NCI-H345 (cell line): ENCODE measurements at places on chromosomes 7 and 10.

- no peak for DNase-seq
Observed at GRCh38 chr10:127492607-127493250, 56.4 kb upstream of the NPS start.

DNA sequence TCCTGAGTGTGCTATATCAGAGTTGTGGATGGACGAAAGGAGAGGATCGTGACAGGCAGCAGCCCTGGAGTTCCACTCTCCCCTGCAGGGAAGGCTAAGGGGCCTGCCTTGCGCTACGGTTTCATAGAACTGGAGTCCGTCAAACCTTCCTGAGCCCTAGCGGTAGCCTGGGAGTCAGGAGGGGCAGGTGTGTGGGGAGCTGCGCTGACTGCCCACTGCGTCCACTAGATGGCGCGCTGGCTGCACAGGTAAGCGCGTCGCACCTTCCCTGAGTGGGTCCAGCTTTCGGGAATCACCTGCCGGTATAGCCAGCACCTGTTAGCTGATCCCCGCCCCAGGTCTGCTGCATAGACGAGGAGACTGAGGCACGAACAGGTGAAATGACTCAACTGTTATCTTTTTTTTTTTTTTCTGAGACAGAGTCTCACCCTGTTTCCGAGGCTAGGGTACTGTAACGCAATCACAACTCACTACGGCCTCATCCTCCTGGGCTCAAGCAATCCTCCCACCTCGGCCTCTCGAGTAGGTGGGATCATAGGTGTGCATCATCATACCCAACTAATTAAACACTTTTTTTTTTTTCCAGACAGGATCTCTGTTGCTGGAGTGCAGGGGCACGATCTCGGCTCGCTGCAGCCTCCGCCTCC is 20.2 kb upstream of the BAIAP2L1 start:
- DNase-seq = peak; percentile 91

- DNase-seq = no peak
Observed at GRCh38 chr7:74228951-74229900, 19.4 kb downstream of the LAT2 start.

DNA sequence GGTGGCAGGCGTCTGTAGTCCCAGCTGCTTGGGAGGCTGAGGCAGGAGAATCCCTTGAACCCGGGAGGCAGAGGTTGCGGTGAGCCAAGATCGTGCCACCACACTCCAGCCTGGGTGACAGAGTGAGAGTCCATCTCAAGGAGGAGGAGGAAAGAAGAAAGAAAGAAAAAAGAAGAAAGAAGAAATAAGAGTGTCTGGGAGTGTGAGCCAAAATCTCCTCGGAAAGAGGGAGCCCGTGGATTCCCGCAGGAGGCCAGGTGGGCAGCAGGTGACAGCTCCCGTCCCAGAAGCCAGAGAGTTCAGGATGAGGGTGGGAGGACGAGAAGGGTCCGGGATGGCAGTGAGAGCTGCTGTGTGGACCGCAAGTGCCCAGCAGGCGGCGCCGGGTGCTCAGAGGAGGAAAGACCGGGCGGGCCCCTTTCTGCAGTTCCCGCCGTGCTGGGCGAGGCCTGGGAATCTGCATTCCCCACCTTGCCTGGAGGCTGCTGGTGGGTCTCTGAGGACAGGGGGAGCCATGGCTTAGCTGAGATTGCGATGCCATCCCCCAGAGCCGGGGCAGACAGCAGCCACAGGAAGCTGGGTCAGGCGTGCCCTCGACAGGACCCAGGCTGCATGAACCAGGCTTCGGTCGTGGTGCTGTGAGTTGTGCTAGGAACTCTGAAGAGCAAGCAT is 17.1 kb upstream of the AMZ1 start:
- peak; percentile 69 for DNase-seq

DNA sequence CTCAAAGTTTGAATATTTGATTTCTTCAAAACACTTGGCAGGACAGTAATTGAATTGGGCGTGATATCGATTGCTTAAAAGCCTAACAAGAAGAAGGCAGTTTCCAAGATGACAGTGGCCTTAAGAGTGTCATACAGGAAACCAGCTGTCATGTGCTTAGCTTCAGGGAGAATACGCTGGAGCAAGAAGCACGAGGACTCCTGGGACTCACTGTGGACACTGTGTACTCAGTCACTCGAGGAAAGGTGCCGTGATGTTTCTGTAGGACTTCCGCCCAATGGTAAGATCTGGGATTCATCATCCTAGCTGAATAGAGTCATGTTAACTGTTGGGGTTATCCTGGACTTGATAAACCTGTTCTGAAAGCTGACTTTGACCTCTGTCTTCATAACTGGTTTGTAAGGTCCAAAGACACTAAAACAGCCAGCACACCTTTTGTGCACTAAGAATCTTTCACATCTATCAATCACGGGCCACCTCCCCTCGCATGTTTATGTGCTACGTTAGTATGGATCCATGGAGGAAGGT is 113.5 kb downstream of the CELF2 start:
- no peak for DNase-seq

- no peak for DNase-seq
Observed at GRCh38 chr10:4776234-4776638, 49.8 kb upstream of the AKR1E2 start.

GRCh38 chr7:132049462-132050304 is 493.3 kb upstream of the PODXL start:
- peak; percentile 17 for DNase-seq

- DNase-seq = no peak
Observed at GRCh38 chr7:2621061-2621828, 10.5 kb upstream of the TTYH3 start.

- DNase-seq = no peak
Observed at GRCh38 chr7:93958216-93958615, 36.7 kb downstream of the GNG11 start.

DNA sequence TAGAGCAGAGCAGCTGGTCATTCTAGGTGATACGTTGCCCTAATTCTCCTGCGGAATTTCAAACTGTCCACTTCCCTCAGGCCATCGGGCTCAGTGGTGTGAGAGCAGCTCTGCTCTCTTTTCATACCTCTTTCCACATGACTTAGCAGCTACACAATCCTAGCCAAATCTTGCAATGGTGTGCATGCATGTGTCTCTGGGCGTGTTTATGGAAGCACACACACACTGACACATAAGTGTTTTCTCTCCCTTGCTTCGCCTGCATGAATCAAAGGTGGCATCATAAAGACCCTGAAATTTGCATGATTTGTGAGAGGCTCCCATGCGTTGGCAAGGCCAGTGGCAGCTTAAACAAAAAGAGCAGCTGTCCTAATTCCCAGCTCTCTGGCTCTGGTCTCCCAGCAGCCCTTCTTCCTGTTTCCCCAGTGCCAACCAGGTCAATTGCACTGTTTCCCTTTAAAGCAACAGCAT is 1189.5 kb downstream of the GATA3 start:
- no peak for DNase-seq

DNA sequence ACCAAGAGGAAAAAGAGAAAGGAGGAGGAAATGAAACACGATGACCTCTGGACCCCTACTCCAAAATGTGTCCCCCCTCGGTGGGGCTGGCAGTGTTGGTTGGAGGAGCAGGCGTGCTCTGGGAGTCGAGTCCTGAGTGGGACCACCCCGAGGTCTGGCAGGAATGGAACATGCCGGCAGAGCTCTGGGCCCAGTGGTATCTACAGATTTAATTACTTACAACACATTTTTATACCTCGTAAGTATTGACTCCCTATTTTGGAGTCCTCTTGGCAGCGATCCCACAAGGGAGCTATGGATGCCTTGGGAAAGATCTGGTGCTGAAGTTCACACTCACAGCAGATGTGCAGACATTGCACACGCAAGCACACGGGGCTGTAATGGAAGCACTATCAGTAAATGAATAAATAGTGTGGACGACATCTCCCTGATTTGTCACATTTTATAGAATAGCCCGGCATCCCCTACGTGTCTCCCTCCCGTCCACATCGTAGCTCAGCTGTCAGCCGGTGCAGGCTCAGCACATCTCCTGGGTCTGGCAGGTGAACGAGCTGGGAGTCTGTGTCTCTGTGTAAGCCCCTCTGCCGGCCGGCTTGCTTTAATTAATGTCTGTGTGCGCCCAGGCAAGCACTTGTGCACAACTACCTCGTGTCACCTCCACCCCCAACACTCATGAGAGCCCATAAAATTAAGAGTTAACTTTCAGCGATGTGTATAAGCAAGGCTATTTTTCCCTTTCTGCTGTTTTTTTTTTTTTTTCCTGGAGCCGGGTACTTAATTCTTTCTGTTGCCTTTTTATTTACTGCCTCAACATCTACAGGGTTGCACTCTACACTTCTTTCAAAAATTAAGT is 603.2 kb downstream of the LRMDA start:
- peak; percentile 54 for DNase-seq

- DNase-seq = no peak
Observed at GRCh38 chr10:9858816-9859215, 1158.9 kb upstream of the CELF2 start.

DNA sequence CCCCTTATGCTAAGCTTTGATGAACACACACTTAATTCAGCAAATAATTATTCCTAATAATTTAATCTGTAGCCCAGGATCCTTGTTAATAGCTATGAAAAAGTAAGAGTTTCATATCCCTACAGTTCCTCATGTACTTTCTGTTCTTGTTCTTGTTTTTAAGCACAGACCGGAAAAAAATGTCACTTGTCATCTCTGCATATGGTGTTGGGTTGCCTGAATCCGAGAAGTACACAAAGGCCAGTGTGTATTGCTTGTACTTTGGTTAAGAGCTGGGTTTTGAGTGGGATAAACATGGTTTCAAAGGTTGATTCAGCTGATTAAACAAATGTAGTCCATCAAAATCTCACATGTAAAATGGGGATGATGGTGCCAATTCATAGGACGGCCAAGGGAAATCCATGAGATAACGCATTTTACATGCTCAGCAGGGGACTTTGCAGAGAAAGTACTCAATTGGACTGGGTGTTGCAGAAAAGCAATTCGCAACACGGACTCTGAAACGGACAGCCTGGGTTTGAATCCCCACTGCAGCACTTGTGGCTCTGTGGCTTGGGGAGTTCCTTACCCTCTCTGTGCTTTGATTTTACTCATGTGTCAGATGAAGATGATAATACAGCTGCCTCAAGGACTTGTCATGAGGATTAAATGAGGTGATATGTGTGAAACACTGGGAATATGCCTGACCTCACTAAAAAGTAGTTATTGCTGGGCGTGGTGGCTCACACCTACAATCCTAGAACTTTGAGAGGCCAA is 71.7 kb downstream of the MAP3K8 start:
- DNase-seq = no peak

- DNase-seq = no peak
Observed at GRCh38 chr7:29605671-29606070, 42.0 kb downstream of the PRR15 start.

- DNase-seq = no peak
Observed at GRCh38 chr7:4751398-4751947, 23.9 kb upstream of the AP5Z1 start.
